ENCODE measurements at places on chromosomes 13 and 19. TPM values are rescaled to one million over a fixed set of nuclear protein-coding genes. Genes with fewer than 3 reads are reported as not detected.

The CYP2B6 gene
- not detected for total RNA-seq

The KLF5 gene
- 3.5 TPM for total RNA-seq

The SIAH3 gene
- total RNA-seq, result not detected

The MEDAG gene
- total RNA-seq, result 71.6 TPM

The RUBCNL gene
- not detected for total RNA-seq

The NOVA2 gene
- 4.7 TPM for total RNA-seq

The LILRB2 gene
- not detected for total RNA-seq

The VSTM2B gene
- not detected for total RNA-seq

The ZNF534 gene
- total RNA-seq, result 0.06 TPM

The RNF126 gene
- 17.3 TPM for total RNA-seq

The CYP2F1 gene
- not detected for total RNA-seq

The THOP1 gene
- 115 TPM for total RNA-seq

The GPR12 gene
- total RNA-seq, result not detected

The ZNF627 gene
- total RNA-seq, result 22.9 TPM

The B3GNT8 gene
- total RNA-seq, result 1.1 TPM

The ZNF568 gene
- 3.6 TPM for total RNA-seq

The TNPO2 gene
- total RNA-seq, result 53.7 TPM

The CAMSAP3 gene
- total RNA-seq, result 0.19 TPM

The KCNRG gene
- 4.9 TPM for total RNA-seq

The MBD3L1 gene
- not detected for total RNA-seq

The ZFR2 gene
- total RNA-seq, result not detected

The DPF1 gene
- 0.31 TPM for total RNA-seq

The CEACAM16 gene
- not detected for total RNA-seq

The GRK1 gene
- 0.44 TPM for total RNA-seq

The LILRB3 gene
- not detected for total RNA-seq

The PALM gene
- total RNA-seq, result 65.8 TPM

The LAIR1 gene
- total RNA-seq, result not detected

The ZNF296 gene
- 0.13 TPM for total RNA-seq

The SSC5D gene
- 0.31 TPM for total RNA-seq

Data from bladder microvascular endothelial cell (primary cell).